ENCODE measurements at places on chromosomes 5 and 9. TPM values are rescaled to one million over a fixed set of nuclear protein-coding genes. Genes with fewer than 3 reads are reported as not detected.

GRCh38 chr5:27402828-27403227 lies 364.4 kb upstream of the CDH9 start:
- DNase-seq = no peak
- H3K4me3 ChIP-seq = no peak overlapping the region
- no peaks in the 10 kb centered on the region for H3K36me3 ChIP-seq
- H3K27me3 ChIP-seq = no peaks in the 10 kb centered on the region
- no peaks in the 10 kb centered on the region for H3K4me1 ChIP-seq
- H3K27ac ChIP-seq = no peak overlapping the region

PDE6A gene
- 2.8 TPM for polyA plus RNA-seq

DNA sequence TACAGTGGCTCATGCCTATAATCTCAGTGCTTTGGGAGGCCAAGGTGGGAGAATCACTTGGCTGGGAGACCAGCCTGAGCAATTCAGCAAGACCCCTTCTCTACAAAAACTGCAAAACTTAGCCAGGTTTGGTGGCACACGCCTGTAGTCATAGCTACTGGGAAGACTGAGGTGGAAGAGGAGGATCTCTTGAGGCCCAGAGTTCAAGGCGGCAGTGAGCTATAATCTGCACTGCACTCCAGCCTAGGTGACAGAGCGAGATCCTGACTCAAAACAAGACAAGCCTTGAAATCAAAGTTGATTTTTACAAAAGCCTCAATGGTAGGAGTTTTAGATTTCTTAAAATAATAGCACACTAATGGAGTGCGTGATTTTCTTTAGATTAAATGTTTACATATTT lies 14.6 kb downstream of the UBE2D2 start:
- H3K4me3 ChIP-seq = no peak overlapping the region
- H3K4me1 ChIP-seq = peaks cover 37% of the 10 kb centered on the region
- no peaks in the 10 kb centered on the region for H3K36me3 ChIP-seq
- no peak overlapping the region for H3K27ac ChIP-seq
- no peaks in the 10 kb centered on the region for H3K27me3 ChIP-seq

DNA sequence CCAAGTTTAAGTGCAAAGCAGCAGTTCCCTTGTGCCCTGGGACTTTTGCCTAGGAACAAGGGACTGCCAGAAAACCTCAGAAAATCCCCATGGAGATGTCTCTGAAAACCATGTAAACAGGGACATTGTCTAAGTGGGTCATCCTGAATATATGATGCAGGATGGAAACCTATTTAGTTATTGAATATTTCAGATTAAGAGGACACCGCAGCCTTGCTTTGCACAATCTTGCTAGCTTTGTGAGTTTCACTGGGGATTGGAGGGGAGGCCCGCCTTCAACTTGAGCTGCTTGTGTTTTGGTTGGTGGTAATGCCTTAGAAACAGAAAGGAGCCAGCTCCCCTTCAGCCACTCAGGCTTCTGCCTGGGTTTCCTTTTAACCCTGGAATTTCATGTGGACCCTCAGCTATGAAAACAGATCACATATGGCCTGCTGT lies 112.8 kb downstream of the C9orf152 start:
- H3K4me1 ChIP-seq = peaks cover 44% of the 10 kb centered on the region
- H3K27ac ChIP-seq = no peak overlapping the region
- H3K4me3 ChIP-seq = no peak overlapping the region

PTGDS gene
- 24.0 TPM for polyA plus RNA-seq

PLAC8L1 gene
- polyA plus RNA-seq = 0.36 TPM
